Brain microvascular endothelial cell (primary cell): ENCODE measurements at places on chromosomes 12 and 14.

- no peak for DNase-seq
Measured at GRCh38 chr14:65731933-65732506, 319.5 kb downstream of the FUT8 start.

- DNase-seq, result peak; percentile 78
Measured at GRCh38 chr12:14394317-14395073, 29.0 kb downstream of the ATF7IP start.

DNA sequence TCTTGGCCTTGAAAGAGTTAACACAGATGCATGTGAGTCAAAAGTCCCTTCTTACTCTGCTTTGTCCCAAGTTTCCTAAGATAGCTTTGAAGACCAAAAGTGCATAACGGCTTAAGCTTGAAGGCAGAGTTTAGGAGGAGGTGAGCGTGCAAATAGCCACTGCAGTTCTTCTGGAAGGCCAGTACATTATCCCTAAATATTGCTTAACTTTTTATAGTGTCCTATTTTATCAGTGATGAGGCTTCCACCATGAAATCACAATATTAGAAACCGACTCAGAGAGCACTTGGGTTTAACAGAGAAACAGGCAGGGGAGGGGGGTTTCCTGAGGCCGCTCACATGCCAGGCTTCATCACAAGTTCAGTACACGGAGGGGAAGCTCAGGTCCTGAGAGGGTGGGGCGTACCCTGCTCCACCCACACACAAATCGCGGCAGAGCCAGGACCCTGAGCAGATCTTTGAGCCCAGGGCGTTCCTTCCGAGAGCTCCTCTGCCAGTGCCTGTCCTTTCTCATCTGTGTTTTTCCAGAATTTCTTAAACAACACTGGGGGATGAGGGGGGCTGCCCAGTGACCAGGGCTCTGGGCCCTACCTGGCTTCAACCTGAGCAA, 26.8 kb upstream of the BDKRB2 start:
- no peak for DNase-seq

- DNase-seq, result no peak
Measured at GRCh38 chr14:99807413-99808153, 14.4 kb downstream of the EML1 start.

GRCh38 chr14:20743556-20743955, 2.1 kb upstream of the EDDM3A start:
- no peak for DNase-seq

GRCh38 chr14:100944052-100944451, 40.5 kb upstream of the RTL1 start:
- DNase-seq, result no peak

DNA sequence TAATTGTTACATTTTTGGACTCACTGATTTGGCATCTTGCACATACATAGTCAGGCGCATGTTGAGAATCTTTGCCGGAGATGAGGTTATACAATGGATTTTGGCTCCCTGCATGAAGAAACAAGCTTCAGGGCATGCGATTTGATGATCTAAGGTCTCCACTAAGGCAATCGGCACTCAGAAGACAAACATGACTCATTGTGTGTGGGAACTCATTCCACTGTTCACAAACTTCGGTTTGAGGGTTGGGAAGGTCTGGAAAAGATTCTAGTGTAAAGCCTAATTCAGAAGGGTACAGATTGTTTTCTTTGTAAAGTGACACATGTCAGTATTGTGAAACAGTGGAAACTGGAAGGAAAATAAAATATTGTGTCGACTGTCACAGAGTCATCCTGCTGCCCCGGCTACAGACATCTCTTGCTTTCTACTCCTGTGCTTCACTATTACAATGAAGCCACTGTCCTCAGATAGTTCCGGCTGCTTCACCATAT, 192.6 kb upstream of the HMGA2 start:
- peak; percentile 99 for DNase-seq

DNA sequence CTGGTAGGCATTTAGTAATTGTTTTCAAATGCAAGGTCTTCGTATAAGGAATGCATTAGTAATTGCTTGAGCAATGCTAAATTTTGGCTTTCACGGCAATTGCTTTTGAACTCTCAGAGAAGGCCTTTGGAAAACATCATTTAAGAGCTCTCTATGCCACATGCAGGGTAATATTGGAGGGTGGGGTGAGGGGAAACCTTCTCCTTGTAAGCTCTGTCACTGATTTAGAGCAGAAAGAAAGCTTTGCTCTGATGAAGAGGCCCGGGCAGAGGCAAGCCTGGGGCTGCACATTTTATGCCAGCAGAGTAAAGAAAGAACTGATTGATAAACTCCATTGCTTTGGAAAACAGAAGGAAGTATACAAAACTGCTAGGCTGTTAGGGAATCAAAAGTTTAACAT, 70.9 kb downstream of the TRIM9 start:
- no peak for DNase-seq

DNA sequence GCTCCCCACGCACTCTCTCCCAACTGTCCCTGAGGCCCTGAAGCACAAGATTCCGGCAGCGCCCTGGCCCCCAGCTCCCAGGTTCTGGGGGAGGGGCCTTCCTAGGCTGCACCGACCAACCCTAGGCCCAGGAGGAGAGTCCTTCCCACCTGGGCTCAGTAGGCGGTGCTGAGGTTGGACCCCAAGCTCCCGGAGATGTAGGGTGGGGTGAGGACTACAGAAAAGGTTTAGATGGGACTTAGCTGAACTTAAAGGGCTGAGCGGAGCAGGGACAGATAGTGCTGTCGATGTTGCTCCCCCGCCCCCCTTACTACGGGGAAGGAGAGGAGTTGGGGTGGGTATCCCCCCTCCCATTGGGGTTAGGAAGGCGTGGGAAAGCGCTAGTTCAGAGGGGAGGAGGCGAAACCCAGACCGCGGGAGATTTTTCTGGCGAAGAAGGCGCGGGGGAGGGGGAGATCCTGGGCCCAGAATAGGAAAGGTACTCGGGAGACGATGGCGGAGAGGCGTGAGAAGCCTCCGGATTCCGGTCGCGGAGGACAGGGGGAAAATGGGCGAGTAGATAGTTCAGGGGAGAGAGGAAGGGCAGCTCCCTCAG, 4.2 kb upstream of the BAZ2A start:
- no peak for DNase-seq

GRCh38 chr12:102169922-102170621, 27.6 kb downstream of the PMCH start:
- DNase-seq, result peak; percentile 20

GRCh38 chr12:2168808-2169207, 116.0 kb downstream of the CACNA1C start:
- DNase-seq, result no peak

GRCh38 chr12:17215759-17216570, 610.0 kb upstream of the LMO3 start:
- no peak for DNase-seq
